ENCODE measurements at places on chromosomes 6 and 20.

GRCh38 chr20:916825-917224 lies 691 bp upstream of the ANGPT4 start:
- DNase-seq, result no peak

DNA sequence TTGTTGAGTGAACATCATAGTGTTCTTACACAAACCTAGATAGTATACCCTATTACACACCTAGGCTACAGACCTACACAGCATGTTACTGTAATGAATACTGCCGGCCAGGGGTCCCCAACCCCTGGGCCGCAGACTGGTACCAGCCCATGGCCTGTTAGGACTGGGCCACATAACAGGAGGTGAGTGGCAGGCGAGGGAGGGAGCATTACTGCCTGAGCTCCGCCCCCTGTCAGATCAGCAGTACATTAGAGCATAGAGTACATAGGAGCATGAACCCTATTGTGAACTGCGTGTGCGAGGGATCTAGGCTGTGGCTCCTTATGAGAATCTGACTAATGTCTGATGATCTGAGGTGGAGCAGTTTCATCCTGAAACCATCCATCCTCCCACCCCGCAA lies 126.3 kb downstream of the PRND start:
- DNase-seq, result no peak

DNA sequence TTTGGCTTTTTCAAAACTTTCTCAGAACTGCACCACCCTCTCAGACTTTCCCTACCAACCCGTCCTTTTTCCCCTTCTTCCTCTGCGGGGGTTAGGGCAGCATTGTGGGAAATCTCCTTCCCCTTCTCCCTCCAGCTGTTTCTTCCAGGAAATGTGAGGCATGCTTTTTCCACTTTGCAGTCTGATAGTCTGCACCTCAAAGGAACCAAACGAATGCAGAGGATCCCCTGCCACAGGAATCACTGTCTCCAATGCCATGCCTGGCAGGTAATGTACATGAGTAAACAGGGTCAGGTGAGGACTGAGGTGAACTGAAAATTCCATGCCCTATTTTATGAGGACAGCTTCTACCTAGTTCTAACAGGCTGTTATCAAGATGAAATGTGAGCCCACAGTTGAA lies 218.4 kb downstream of the BCAS1 start:
- DNase-seq, result no peak

DNA sequence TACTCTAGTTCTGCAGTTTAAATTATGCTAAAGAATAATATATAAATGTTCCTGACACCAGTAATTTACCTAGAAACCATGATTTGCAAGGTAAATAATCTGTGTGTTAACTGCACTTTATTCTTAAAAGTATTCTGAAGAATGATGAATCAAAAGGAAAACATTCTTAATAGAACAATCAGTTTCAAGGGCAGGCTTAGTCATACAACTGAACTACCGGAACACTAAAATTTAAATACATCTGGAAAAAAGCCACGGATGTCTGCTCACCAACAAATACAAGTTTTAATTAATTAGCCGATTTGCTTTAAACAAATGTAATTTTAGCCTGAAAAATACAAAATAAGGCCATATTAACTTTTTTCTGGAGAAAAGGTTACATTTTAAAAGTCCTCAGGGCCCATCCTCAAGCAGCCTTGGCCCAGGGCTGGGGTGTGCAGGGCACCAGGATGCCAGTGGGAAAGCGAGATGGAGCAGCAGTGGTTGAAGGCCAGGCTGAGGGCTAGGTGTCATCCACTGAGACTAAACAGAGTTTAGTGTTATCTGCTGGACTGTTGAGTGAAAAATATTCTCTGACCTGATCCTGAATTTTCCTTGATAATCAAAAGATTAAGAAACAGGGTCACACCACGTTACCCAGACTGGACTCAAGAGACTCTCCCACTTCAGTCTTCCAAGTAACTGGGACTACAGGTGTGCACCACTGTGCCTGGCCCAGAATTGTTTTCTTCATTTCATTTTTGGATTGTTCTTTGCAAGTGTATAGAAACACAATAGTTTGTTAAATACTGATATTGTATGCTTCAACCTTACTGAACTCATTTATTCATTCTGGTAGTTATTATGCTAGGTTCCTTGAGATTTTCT lies 88.2 kb upstream of the DST start:
- no peak for DNase-seq

GRCh38 chr6:70717038-70717801 lies 49.5 kb downstream of the SMAP1 start:
- DNase-seq, result no peak

Measured in DMS79 (cell line).